Activated CD8-positive, alpha-beta memory T cell treated with anti-CD3 and anti-CD28 coated beads, Interleukin-2, amount 50 U/mL, for 48 hours (primary cell): ENCODE measurements at places on chromosomes 12 and 14.

- no peak for DNase-seq
These were observed 364.1 kb upstream of the E2F7 start for GRCh38 chr12:77429426-77429825.

GRCh38 chr14:97594306-97594705 is 797.1 kb downstream of the VRK1 start:
- DNase-seq = no peak

DNA sequence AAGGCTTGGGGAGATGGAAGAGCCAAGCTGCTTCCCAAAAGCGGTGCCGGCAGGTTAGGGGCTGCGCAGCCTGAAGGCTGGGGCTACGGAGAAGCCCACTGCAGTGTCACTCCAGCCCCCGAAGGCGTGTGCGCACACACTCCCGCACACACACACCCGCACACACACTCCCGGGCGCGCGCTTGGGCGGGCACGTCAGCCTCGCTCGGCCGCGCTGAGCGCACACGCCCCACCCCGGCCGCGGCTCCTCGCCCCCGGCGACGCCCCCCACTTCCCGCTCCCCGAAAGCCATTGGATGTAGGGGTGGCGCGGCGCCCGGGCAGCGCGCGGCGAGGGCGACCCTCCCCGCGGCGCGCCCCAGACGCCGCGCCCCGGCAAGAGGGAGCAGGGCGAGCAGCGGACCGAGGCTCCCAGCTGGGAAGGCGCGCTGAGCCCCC is at the start of gene KCNK10:
KCNK10 (minus strand) TSS at position 184 of the 437 bp plus-strand sequence. CDS start 471 bp downstream, outside the sequence.
- DNase-seq = no peak

DNA sequence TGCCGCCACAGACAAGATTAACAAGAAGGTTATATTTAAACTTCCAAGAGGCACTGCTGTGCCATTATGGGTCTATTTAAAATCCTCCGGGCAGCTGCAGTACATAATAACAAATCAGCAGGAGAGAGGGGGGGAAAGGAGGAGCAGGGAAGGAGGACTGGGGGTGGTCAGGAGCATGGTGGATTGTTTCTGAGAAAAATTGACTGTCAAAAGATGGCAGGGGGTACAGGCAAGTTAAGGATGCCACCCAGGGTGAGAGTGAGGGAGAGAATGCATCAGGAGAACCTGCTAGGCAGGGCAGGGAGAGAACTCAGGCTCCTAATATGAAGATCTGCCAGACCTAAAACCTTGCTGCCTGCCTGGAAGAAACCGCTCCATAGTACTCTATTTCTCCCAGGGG is 181.8 kb downstream of the GRIN2B start:
- DNase-seq = no peak

DNA sequence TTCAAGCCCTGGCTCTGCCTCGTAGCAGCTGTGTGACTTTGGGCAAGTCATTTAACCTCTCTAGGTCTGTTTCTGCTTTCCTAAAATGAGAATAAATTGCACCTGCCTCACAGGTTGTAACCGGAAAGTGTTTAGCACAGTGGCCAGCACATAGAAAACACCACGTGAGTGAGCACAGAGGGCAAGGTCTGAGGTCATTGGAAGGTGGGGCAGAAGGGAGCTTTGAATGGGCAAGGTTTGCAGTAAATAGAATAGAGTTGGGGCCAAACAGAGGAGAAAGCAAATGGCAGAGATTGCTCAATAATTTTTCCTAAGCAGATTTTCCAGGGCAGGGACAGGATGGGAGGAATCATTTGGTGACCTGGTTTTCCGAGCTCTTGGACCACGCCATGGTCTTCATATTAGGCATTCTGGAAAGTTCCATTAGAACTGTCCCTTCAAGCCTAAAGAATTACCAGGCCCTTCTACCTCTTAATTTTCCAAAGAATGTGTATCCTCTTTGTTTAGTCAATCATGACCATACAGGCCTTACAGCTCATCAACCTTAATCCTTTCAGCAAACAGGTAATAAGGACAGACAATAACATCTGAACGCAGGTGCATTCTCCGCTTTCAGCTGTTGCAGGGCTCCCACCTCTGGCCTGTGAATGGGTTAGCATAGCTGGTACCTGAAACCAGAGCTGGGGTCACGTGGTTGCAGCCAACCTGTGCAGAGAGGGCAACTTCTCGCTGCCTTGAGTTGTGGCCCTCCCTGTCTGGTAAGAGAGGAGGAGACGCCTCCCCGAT is 53.8 kb downstream of the VWF start:
- no peak for DNase-seq

DNA sequence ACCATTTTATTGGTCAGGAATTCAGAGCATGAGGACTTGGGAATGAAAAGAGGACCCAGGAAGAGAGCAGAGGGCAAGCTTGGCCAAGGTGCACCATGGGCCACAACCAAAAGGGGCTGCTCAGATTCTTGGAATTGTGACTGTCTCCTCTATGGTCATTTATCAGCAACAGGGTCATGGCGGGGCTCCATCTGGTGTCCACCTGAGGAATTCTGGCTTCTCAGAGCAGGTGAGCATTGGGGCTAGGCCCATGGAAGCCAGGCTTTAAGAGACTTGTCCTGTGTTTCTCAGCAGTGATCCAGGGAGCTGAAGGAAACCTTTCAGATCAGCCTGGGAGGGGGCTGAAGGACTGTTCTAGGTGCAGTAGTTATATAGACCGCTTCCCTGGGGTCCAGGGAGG is 2.6 kb upstream of the RIN3 start:
- DNase-seq = no peak

- DNase-seq = no peak
These were observed 191.5 kb downstream of the SLC5A8 start for GRCh38 chr12:101018540-101018939.

DNA sequence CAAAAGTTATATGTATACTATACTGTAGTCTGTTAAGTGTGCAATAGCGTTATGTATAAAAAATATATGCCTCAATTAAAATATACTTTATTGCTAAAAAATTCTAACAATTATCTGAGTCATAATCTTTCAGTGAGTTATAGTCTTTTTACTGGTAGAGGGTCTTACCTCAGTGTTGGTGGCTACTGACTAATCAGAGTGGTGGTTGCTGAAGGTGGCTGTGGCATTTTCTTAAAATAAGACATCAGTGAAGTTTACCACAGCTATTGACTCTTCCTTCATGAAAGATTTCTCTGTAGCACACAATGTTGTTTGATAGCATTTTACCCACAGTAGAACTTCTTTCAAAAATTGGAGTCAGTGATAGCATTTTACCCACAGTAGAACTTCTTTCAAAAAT is 23.4 kb downstream of the POLR3B start:
- DNase-seq = no peak

- no peak for DNase-seq
These were observed 5.3 kb downstream of the ANKS1B start for GRCh38 chr12:99979471-99979870.

DNA sequence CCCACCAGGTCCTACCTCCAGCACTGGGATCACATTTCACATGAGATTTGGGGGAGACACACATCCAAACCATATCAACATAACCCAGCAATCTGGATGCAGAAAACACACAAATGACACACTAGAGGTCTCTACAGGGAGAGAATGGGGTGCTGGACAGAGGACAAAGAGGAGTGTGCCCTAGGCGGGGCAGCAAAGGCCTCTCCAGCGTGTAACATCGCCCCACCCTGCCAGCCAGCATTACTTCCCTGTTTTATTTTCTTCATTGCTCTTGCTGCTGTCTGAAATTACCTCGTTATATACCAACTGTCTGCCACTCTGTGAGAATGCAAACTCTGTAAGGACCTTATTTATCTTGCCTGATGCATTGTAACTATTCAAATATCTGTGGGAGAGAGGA is 61.1 kb downstream of the RIMBP2 start:
- DNase-seq = no peak

- DNase-seq = no peak
These were observed 2.4 kb upstream of the RXYLT1 start for GRCh38 chr12:63777340-63777739.

DNA sequence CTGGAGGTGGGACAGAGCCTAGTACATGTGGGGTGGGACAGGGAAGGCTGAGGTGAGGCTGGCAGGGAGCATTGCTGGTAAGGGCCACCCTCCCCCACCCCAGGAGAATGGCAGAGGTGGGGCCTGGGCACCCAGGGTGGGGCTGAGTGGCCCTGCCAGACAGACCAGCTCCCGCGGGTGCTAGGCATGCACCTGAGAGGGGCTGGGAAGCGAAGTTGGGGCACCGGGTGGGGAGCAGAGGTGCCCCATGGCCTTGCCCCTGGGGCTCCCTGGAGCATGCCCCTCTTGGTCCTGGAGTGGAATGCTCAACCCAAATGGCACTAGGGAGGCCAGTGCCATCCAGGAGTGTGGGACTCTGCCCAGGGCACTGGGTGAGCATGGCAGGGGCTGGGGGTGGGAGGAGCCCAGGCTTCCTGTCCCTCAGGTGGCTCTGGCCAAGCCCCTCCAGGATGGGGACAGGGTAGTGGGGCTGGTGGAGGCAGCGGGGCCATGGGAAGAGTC is 1.3 kb downstream of the TNFAIP2 start:
- DNase-seq = no peak

DNA sequence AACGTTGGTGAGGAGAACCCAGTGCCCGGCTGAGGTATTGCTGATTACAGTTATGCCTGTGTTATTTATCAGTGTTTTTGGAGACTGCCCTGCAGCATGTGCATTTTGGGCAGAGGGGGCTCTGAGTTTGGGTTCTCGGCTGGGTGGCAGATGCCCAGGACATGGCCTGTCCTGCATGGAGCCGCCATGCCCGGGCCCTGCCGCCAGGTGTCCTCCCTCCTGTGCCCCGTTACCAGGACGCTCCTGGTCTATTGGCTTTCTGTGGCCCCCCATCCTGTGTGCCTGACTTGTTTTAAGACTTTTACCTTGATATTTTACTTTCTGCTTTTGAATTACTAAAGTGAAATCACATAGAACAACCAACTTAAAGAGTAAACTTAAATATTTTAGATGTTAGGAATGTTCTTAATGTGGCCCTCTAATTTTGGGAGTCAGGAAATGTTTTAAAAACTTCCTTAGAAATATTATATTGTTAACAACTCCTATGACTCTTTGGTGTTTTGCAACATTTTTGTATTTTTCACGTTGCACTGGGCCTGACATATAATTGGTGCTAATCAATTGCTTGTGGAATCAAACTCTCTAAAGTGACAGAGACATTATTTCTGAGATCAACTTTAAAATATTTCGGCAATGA is 51.8 kb downstream of the PRIMA1 start:
- DNase-seq = no peak

- DNase-seq = no peak
These were observed 427.5 kb downstream of the SNAPC1 start for GRCh38 chr14:62189698-62190097.

GRCh38 chr14:101499513-101499912 is 61.8 kb upstream of the DIO3 start:
- DNase-seq = no peak

- DNase-seq = no peak
These were observed 253.4 kb downstream of the BTG1 start for GRCh38 chr12:91892081-91892855.

- no peak for DNase-seq
These were observed 1.5 kb upstream of the SLC25A47 start for GRCh38 chr14:100321473-100322137.
